ENCODE measurements at places on chromosomes 1 and 21.
A peak's percentile ranks its signal among the peaks of the same experiment; 100 is the strongest.

DNA sequence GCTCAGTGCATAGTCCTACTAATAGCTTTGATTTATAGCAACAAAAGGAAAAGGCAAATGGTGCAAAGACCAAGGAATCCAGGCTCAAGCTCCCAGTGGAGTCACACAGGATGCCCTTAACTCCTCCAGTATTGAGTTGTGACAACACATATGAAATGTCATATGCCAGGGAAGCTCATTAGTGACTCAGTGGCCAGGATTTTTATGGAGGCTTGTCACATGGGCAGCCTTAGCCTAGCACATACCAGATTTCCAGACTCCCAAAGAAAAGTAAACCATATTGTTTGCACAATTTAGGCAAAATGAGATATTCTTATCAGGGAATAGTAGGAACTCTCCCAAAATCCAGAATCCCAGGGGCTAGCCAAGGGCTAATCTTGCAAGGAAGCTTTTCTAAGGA, 129.2 kb downstream of the MAGI3 start:
- DNase-seq, result no peak

DNA sequence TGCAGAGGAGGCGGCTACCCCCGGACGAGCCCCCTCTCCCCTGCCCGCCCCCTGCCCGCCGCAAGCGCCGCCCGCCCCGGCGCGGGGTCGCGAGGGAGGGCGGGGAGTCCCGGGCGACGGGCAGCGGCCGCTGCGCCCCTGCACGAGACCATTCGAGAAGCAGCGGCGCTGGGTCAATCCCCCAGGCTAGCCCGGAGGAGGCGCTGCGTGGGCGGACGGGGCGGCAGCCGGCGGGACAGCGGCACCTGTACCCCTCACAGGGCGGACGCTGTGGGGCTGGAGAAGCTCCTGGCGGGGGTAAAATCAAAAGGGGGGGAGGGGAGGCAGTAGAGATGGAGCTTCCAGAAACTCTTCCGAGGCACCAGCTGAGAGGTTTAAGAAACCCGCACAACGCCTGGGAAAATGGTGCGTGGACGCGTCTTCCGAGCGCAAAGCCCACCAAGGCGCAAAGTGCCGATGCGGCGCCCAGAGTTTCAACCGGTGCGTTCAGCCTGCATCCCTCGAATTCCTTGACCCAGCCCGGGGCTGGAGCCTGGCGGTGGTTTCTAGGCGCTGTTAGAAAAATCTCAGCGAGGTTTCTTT, at the start of gene PLPPR5:
PLPPR5 (minus strand) TSS at position 1 of the 582 bp plus-strand sequence. CDS start 190 bp downstream, outside the sequence.
- no peak for DNase-seq

- no peak for DNase-seq
These were observed 99.0 kb downstream of the SLC45A1 start for GRCh38 chr1:8416881-8417280.

GRCh38 chr1:246329900-246330299, 177.2 kb downstream of the SMYD3 start:
- DNase-seq, result no peak

DNA sequence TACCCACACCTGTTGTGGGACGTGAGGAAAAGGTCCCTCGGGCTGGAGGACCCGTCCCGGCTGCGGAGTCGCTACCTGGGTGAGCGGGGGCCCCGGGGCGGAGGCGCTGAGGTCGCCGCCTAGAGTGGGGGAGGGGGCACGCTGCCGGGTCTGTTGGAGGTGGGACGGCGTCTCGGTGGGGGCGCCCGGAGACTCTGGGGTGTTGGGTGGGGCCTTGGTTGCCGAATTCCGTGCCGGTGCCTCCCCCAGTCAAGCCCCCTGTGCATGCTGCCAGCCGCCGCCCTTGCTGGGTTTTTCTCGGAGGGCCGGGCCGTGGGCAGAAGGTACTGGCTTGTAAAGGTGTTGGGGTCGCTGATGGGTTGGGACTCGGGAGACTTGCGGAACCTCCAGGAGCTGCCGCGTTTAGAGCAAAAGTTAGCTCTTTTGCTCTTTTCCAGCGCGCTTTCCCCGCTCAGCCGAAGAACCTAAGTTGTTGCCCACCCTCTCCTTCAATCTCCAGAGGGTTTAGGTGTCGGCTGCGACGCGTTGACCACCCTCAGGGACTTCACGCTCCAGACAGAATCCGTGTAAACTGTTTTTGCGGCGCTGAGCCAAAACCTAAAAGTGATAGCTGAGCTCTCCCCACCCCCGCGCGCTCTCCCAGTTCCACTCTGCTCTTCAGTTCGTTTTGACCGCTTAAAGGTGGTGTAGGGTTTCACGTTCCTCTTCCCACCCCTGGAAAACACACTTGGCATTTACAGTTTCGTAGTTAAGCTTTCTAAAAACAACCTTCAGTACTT, at the start of gene MPC2:
MPC2 (minus strand) TSS at position 143 of the 779 bp plus-strand sequence. CDS start 1,231 bp downstream, outside the sequence.
- DNase-seq, result peak; percentile 35

DNA sequence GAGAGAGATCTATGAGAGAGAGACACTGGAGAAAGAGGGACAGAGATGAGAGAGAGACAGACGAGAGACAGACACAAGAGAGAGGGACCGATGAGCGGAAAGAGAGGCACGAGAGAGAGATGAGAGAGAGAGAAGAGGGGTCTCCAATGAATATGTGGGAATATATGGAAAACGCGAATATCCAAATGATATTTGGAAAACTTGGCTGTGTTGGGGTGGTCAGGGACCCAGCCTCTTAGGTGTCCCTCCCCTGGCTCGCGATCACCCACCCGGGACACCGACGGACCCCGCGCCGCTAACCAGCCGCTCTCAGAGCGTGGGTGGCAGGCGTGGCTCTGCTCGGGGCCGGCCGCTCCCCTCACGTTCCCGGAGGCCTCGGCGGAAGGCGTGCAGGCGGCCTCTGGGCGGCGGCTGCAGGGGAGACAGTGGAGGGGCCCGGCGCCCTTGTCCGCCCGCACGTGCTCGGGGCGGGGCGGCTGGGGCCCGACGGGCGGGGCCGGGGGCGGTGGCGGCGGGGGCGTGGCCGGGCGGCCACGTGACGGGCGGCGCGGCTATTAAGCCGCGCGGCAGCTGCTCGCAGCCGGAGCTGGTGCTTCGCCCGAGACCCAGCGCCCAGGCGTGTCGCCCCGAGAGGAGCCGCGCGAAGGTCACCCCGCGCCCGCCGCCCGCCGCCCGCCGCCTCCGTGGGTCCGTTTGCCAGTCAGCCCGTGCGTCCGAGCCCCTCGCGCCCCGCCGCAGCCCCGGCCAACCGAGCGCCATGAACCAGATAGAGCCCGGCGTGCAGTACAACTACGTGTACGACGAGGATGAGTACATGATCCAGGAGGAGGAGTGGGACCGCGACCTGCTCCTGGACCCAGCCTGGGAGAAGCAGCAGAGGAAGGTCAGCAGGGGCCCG, at the start of gene ACTN2:
ACTN2 (plus strand) TSS at position 583 of the 898 bp plus-strand sequence; CDS start at position 758, 175 bp downstream.
- peak; percentile 4 for DNase-seq

GRCh38 chr21:32359719-32360260, 33.0 kb downstream of the URB1 start:
- DNase-seq, result no peak

DNA sequence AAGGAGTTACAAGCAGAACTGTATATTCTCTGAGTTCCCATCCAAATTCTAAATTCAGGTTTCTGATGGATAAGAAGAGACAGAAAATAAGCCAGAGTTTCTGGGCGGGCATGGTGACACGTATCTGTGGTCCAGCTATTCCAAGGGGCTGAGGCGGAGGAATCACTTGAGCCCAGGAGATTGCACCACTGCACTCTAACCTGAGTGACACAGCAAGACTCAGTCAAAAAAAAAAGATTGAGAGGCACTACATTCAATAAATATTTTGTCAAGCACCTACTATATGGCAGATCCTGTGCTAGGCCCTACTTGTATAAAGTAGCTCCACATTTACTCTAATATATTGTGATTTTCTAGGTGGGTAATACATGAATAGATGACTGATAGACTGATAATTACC, 6.4 kb upstream of the FRRS1 start:
- DNase-seq, result no peak

DNA sequence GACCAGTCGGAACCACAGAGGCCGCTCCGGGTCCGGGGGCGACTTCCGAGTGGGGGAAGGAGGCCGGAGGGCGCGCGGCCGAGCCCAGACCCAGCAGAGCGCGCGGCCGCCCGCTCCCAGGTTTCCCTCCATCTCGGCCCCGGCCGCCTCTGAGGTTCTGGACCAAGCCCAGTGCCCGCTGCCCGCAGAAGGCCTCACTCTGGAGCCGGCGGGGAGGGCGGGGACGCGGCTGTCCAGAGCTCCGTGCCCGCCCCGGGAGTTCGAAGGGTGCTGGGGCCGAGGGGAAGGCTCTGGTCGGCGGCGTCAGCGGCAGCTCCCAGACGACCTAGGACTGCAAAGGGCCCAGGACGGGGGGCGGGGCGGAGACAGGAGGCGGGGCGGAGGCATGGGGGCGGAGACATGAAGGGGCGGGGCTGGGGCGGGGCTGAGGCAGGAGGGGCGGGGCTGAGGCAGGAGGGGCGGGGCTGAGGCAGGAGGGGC, 48.0 kb upstream of the SLC19A1 start:
- DNase-seq, result no peak

GRCh38 chr1:104801344-104801743, 1051.6 kb downstream of the AMY1C start:
- no peak for DNase-seq

DNA sequence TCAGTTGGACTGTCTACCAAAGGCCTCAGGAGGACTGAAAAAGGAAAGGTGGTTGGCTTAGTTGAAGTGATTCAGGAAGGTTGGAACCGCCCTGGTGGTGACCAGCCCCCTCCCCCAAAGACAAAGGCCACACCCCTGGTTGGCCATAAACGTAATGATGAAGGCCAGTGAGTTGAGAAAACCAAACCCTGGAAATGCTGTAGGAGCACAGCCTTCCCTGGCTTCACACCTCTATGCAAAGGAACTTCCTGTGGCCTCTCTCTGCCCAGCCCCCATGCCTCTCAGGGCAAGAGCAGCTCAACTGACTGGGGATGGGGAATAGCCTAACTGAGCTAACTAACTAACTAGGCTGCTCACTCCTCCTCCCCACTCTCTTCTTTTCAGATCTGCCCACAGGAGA, 90.4 kb downstream of the NPHP4 start:
- DNase-seq, result no peak

- DNase-seq, result no peak
These were observed 95.8 kb upstream of the HOOK1 start for GRCh38 chr1:59718989-59719360.

GRCh38 chr1:27690183-27690582, 18.2 kb upstream of the IFI6 start:
- no peak for DNase-seq

DNA sequence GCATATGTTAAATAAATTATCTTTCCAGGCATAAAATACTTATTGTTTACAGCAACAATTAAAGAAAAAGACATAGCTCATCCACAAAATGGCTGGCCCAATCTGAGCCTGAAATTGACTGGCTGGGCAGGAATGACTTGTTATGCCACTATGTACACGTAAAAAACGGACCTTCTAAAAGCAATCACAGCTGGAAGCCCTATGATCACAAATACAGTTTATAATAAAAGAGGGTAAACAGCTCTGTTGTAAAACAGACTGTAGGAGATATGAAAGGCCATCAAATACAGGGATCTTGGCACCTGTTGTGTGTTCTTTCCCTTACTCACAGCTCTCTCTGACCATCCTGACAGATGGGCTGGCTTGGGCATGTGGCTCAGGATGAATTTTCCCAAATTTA, 70.5 kb upstream of the DMRTA2 start:
- no peak for DNase-seq

- no peak for DNase-seq
These were observed 3.4 kb upstream of the ECE1 start for GRCh38 chr1:21293537-21294265.

DNA sequence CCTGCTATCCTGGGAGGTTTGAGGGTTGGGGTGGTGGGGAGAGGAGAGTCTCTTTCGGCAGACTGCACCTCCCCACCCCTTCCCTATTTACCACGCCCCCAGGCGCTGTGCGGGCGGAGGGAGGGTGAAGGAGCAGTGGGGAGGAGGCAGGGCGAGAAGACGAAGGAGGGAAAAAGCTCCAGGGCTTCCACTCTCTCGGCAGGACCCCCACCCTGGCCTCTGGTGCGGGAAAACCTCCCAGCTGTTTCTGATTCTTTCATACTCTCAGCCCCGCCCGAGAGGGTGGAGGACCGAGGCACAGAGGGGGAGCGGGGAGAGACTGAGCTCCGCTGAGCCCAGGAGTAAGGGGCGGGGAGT, 866 bp upstream of the WNT2B start:
- DNase-seq, result no peak

- no peak for DNase-seq
These were observed 769 bp downstream of the NTPCR start for GRCh38 chr1:232951180-232951579.

DNA sequence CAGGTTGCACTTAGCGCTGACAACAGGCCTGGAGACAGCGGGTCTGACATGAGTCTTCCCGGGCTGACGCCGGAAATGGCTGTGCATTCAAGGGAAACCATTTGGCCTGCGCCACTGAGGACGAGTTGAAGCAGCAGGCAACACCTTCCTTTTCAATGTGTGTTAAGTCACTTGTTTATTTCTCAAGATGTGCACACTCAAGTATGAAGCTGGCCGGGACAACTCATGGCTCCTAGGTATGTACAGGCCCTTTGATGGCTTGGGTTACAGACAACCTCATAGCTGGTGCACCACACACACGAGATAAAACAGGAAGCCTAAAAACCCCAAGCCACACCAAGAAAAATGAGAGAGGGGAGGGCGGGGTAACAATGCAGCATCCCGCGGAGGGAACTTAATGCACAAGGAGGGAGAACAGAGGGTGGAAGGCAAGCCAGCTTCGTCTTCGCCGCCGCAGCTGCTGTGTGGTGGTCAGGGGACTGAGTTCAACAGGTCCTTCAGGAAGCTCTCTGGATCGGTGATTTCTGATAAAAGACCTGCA, 118.0 kb upstream of the IFFO2 start:
- no peak for DNase-seq

GRCh38 chr1:6985549-6986276, 200.5 kb downstream of the CAMTA1 start:
- no peak for DNase-seq

GRCh38 chr21:42406201-42406621, 2.5 kb downstream of the UBASH3A start:
- DNase-seq, result no peak

DNA sequence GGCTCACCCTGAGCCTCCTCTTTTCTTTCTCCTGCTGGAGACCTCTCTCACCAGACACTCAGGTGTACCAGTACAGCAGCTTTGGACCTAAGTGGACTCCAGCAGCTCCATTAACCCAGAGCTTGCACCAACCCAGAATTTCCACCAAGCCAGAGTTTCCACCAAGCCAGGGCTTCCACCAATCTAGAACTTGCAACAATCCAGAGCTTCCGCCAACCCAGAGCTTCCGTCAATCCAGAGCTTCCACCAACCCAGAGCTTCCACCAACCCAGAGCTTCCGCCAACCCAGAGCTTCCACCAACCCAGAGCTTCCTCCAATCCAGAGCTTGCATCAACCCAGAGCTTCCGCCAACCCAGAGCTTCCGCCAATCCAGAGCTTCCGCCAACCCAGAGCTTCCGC, 23.2 kb downstream of the CRYAA start:
- DNase-seq, result no peak

GRCh38 chr1:30313584-30313983, 409.8 kb downstream of the MATN1 start:
- no peak for DNase-seq

GRCh38 chr1:201892211-201892610, 3.5 kb downstream of the SHISA4 start:
- DNase-seq, result no peak

- DNase-seq, result no peak
These were observed 6.2 kb downstream of the HSD11B1 start for GRCh38 chr1:209710847-209711246.

GRCh38 chr1:21020151-21020550, 156.5 kb downstream of the EIF4G3 start:
- no peak for DNase-seq

- peak; percentile 9 for DNase-seq
These were observed 51.1 kb upstream of the CFHR3 start for GRCh38 chr1:196723325-196724185.

Measured in NCI-H446 treated with DMSO at 0.1 percent for 48 hours (cell line).